ENCODE measurements at places on chromosomes 5 and 9.

DNA sequence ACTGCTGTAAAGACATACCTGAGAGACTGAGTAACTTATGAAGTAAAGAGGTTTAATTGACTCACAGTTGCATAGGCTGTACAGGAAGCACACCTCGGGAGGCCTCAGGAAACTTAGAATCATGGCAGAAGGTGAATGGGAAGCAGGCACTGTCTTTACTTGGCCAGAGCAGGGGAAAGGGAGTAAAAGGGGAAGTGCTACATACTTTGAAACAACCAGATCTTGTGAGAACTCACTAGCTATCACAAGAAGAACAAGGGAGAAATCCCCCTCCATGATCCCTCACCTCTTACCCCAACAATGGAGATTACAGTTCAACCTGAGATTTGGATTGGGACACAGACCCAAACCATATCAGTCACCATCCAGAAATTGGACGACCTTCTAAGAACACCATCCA, 1285.8 kb upstream of the CDH9 start:
- DNase-seq, result no peak
- no peaks in the 10 kb centered on the region for H3K27me3 ChIP-seq

- DNase-seq, result no peak
- no peak overlapping the region for H3K27ac ChIP-seq
- no peaks in the 10 kb centered on the region for H3K27me3 ChIP-seq
- H3K4me3 ChIP-seq, result no peak overlapping the region
- no peaks in the 10 kb centered on the region for H3K4me1 ChIP-seq
- no peaks in the 10 kb centered on the region for H3K36me3 ChIP-seq
Observed at GRCh38 chr9:99868845-99869244, 37.6 kb upstream of the STX17 start.

DNA sequence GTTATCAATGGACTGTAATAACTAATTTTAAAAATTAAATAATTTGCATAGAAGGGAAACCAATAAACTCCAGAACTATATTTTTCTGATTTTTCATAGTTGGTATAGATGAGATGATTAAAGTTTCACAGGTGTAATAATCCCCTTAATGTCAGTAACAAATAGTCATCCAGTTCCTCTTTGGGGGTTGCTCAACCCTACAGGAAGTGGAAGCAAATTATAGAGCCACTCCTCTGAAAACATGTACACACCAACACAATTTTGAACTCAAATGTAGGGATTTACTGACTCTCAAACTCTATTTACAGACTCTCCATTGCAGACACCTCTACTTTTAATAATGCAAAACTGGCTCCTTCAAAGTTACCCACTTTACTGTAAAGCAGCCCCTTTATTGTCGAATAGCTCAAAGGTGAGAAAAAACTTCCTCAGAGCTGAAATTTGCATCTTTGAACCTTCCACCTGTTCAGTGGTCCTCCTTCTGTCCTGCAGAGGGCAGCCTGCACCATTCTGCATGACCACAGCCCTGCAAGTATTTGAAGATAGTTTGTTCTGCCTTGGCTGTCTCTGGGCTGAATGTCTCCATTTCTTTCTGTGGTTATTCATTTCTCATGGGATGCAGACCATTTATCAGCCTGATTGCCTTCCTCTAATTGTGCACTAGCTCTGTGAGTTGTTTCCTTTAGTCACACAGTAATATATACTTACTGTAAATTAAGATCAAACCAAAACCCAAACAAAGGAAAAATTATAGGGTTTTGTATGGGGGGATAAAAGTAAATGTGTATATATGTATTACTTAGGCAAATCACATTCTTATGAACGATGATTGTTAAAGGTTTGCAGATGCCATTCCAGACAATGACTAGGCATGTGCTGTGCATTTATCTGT, 383.2 kb upstream of the SGCD start:
- H3K36me3 ChIP-seq, result no peaks in the 10 kb centered on the region
- no peaks in the 10 kb centered on the region for H3K27me3 ChIP-seq

- DNase-seq, result no peak
- H3K4me3 ChIP-seq, result no peak overlapping the region
- H3K27ac ChIP-seq, result no peak overlapping the region
- H3K36me3 ChIP-seq, result peaks cover 4% of the 10 kb centered on the region
Observed at GRCh38 chr9:112044186-112044585, 130.9 kb downstream of the SUSD1 start.

- H3K4me1 ChIP-seq, result no peaks in the 10 kb centered on the region
- no peaks in the 10 kb centered on the region for H3K27me3 ChIP-seq
- no peak for DNase-seq
- H3K4me3 ChIP-seq, result peak overlapping the region; percentile 96
Observed at GRCh38 chr5:50667023-50667652, 701 bp downstream of the PARP8 start.

- no peak for DNase-seq
- no peaks in the 10 kb centered on the region for H3K4me1 ChIP-seq
- no peaks in the 10 kb centered on the region for H3K27me3 ChIP-seq
- no peak overlapping the region for H3K4me3 ChIP-seq
- no peak overlapping the region for H3K27ac ChIP-seq
Observed at GRCh38 chr5:81121273-81121672, 111.8 kb upstream of the CKMT2 start.

- no peaks in the 10 kb centered on the region for H3K36me3 ChIP-seq
- H3K27me3 ChIP-seq, result no peaks in the 10 kb centered on the region
- DNase-seq, result no peak
Observed at GRCh38 chr5:35331956-35332950, 102.0 kb upstream of the PRLR start.

DNA sequence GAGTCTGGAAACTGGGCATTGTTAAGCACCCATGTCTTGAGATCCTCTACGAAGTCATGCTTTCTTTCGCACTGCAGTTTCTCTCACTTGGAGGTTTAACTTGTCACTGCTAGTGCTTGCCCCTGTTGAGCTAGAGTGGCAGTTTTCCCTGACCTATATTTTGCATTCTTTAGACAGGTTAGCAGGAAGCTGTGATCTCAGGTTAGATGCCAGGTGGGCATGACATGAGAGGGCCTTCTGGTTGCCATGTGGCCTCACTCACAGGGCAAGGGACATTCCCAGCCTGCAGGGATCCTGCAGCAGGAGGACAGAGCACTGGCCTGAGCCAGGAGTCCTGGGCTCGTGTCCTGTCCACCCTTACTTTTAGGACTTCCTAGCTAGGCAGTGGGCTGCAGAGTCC, 28.6 kb downstream of the SLC36A1 start:
- H3K27me3 ChIP-seq, result no peaks in the 10 kb centered on the region
- H3K36me3 ChIP-seq, result peaks cover 95% of the 10 kb centered on the region
- DNase-seq, result no peak
- no peaks in the 10 kb centered on the region for H3K4me1 ChIP-seq

DNA sequence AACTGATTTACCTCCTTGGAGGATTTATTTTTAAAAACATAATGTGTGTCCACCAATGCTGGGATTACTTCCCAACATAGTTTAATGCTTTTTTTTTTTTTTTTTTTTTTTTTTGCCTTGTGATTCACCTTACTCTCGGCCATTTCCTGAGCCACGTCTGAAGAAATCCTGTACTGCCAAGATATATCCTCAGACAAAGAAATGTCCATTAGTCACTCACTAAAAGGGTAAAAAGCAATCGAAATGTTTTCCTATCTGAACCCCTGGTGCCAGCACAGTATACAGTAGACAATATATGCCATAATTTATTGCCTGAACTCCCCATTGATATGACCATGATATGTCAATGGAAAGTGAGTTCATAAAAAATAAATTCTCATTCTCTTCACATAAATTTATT, 344.1 kb downstream of the BNC2 start:
- no peaks in the 10 kb centered on the region for H3K27me3 ChIP-seq
- H3K27ac ChIP-seq, result no peak overlapping the region
- H3K4me3 ChIP-seq, result no peak overlapping the region
- DNase-seq, result no peak
- H3K36me3 ChIP-seq, result no peaks in the 10 kb centered on the region
